Left lung (tissue), 14 donors: ENCODE measurements at places on chromosomes 3 and 15. TPM values are rescaled to one million over a fixed set of nuclear protein-coding genes. Genes with fewer than 3 reads are reported as not detected.

DNA sequence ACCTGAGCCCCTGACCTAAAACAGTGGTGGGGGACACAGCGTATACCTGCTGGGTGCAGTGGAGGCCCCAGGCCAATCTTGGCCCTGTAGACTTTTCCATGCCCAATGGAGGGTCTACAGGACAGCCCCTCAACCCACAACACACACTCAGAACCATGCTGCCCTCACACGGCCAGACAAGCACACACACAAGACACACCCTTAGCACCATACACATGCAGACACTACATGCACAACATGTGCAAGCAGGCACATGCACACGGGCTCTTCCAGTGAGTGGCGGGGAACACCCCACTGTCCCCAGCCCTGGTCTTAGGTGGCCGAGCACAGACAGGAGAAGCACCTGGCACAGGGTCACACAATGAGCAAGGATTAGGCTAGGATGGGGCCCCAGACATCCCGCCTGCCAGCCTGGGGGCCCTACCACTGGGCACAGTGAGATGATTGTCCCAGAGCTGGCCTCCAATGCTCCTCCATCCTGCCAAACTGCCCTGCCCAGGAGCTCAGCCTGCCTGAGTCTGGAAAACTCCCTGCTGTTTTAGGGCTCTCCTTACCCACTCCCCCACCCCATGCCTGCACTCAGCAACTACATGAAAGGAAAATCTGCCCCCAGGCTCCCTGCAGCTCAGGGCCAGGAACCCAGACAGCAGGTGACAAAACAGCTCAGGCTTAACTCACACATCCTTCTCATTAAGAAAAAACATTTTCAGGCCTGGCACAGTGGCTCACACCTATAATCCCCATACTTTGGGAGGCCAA, 15.8 kb downstream of the IQSEC1 start:
- no peak overlapping the region for H3K4me3 ChIP-seq
- H3K27me3 ChIP-seq = no peaks in the 10 kb centered on the region
- H3K4me1 ChIP-seq = no peaks in the 10 kb centered on the region
- no peak overlapping the region for H3K27ac ChIP-seq
- no peaks in the 10 kb centered on the region for H3K36me3 ChIP-seq

- DNase-seq = peak; percentile 91
- peaks cover 31% of the 10 kb centered on the region for H3K27me3 ChIP-seq
- peaks cover 50% of the 10 kb centered on the region for H3K36me3 ChIP-seq
- H3K4me3 ChIP-seq = no peak overlapping the region
- peaks cover 57% of the 10 kb centered on the region for H3K4me1 ChIP-seq
Observed at GRCh38 chr15:64153480-64154367, 2.2 kb downstream of the SNX22 start.

The GOLGA8G gene
- not detected for total RNA-seq

The PTH1R gene
- total RNA-seq = 12.0 TPM
